Stimulated activated CD8-positive, alpha-beta memory T cell treated with anti-CD3 and anti-CD28 coated beads, Interleukin-4, amount 100 ng/mL, for 1 hour (primary cell): ENCODE measurements at places on chromosomes 6 and 20.

DNA sequence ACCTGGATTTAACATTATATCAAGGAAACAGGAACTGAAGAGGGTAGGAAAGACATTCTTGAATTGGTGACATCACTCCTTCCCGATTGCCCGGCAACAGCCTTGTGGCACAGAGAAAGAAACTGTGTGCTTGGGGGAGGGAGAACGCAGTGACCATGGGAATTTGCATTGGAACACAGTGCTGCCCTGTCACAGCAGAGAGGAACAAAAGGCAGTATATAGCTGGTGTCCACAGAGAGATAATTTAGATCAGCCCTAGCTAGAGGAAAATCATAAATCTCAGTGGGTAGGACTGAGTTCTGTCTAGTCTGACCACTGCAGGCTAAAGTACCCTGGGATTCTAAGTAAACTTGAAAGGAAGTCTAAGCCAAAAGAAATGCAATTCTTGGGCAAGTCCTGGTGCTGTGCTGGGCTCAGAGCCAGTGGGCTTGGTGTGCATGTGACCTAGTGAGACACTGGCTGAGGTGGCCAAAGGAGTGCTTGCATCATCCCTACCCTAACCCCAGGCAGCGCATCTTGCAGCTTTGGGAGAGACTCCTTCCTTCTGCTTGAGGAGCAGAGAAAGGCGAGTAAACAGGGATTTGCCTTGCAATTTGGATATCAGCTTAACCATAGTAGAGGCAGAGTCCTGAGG, 697.6 kb downstream of the HACE1 start:
- no peak for DNase-seq

DNA sequence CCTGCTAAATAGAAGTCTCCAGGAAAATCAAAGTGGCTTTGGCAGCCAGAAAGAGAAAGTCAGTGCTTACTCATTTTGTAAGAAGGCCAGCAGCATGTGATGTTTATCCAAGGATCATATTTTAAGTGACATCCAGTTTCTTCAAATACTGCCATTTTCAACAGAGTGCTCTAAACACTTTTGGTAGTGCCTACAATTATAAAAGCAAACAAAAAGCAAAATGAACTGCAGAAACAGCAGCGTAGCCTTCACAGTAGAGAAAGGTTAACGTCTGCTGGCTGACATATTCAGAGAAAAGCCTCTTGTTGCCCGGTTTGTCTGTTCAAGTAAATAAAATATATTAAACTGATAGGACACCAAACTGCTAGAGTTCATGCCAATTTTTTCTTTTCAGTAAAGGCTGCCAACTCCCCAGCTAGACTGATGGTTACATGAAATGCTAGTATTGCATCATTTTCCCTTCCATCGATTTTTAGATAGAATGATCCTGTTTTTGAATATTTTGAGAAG, 705.7 kb upstream of the SLC35B3 start:
- no peak for DNase-seq

DNA sequence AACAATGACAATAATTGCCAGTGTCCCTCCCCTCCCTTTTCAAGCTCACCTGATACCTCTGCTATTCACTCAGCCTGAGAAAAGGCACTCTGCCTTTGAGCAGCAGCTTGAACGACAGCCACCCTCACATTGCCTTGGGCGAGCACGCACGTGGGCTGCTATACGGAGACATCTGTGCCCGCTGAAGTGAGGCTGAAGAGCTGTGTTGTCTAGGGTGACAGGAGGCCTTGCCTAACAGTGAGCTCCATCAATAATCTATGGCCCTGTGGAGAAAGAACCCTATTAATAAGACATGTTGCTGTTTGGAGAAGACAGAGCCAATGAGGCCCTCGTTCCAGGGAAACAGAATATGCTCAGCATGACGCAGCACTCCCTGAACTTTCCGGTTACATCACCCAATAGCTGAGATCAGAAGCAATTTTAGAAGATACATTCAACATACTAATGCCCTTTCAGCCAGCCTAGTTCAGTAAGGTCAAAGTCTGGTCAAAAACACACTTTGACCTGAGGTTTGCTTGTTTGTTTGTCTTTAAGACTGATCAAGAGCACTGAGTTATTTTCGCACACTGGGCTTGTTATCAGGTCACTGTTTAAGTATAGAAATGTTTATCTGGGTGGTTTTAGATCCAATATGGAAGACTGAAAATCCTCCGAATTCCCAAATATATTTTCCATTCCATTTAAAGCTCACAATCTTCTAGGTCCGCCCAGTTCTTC, 30.6 kb downstream of the RBM24 start:
- no peak for DNase-seq

GRCh38 chr6:166826264-166826663, 130.1 kb downstream of the RNASET2 start:
- no peak for DNase-seq

DNA sequence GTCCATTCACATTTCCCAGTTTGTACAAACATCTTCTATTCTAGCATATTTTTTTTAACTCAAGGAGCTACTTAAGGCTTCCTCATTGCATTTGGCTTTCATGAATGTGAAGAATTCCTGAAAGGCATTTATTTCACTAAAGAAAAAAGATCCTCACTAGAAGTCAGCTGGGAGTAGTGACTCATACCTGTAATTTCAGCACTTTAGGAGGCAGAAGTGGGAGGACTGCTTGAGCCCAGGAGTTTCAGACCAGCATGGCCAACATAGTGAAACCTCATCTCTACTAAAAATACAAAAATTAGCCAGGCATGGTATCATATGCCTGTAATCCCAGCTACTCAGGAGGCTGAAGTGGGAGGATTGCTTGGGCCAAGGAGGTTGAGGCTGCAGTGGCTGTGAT, 30.9 kb upstream of the XRN2 start:
- DNase-seq: no peak

- no peak for DNase-seq
These were observed 264.9 kb downstream of the TBC1D7 start for GRCh38 chr6:13063300-13063918.

- no peak for DNase-seq
These were observed 217.6 kb upstream of the PDE10A start for GRCh38 chr6:165880686-165881085.

GRCh38 chr6:143575901-143576426, 64.4 kb upstream of the FUCA2 start:
- no peak for DNase-seq

- no peak for DNase-seq
These were observed 21.7 kb downstream of the SERPINB9 start for GRCh38 chr6:2881423-2881822.

DNA sequence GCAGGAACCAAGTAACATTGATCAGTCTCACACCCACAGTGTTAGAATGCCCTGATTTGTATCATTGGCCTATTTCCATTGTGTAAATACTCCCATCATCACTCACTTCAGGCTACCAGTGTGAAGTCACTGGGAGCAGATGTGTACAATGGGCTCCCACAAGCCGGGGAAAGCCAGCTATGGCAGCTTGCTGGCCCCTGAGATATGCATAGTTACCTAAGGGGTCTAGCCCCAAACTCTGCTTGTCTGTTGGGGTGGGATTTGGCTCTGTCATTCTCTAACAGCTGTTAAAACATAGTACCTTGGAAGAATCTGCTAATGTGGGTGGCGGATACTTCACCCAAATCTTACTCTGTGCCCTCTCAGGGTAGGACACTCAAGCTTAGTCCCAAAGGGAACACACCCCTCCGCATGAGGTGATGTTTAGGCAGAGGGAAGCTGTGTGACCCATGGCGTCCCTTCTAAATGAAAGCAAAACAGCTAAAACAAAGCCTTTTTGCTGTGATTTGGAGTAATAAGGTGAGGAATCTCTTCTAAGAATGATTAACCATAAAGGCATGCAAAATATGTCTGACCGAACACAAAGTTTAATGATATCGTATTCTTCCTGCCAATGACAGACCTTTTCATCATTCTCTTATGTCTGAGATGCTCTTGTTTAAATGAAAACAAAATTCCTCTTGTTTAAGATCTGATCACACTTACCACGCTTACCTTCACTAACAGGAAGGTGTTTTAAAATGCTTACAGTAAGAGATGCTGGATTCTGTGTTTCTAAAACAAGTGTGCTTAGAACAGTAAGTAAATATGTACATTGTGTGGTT, 45.9 kb upstream of the PXDC1 start:
- DNase-seq: no peak

DNA sequence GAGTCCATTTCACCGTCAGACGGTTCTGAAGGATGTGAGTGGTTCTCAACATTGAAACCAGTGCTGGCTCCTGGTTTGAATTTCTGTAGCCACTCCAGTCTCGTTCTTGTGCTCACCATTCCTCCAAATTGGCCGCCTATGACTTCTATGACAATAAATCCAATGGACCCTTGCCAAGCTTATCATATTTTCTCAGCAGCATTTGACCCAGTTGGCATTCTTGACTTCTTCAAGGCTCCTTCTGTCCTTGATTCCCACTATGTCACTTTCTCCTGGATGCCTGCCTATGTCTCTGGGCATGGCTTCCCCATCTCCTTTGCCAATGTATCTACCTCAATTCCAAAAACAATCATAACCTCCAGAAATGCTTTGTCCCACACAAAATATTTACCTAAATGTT, 756.0 kb upstream of the NRSN1 start:
- DNase-seq: no peak

GRCh38 chr20:52191132-52191915, at the start of gene ZFP64:
ZFP64 (minus strand) TSS chr20:52191779; CDS start chr20:52191636, 143 bp downstream.
- DNase-seq: peak; percentile 44

- DNase-seq: no peak
These were observed 114.8 kb upstream of the MARCKS start for GRCh38 chr6:113742342-113742741.

DNA sequence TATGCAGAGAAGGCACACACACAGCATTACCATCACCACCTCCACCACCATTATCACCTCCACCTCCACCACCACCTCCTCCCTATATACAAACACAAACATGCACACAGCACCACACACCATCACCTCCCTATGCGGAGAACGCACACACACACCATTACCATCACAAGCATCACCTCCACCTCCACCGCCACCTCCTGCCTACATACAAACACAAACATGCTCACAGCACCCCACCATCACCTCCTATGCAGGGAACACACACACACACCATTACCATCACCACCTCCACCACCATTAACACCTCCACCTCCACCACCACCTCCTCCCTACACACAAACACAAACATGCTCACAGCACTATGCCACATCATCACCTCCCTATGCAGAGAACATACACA, 236.5 kb upstream of the AFDN start:
- DNase-seq: no peak

GRCh38 chr6:94362061-94362864, 942.9 kb upstream of the EPHA7 start:
- DNase-seq: no peak

- DNase-seq: no peak
These were observed 66.5 kb upstream of the IER3 start for GRCh38 chr6:30810813-30811339.

GRCh38 chr6:722077-722524, 29.2 kb upstream of the EXOC2 start:
- peak; percentile 42 for DNase-seq

- DNase-seq: no peak
These were observed 72.6 kb upstream of the PAK5 start for GRCh38 chr20:9911519-9911918.

GRCh38 chr6:118324116-118324515, 224.0 kb upstream of the PLN start:
- no peak for DNase-seq

- no peak for DNase-seq
These were observed 62.6 kb upstream of the PMEPA1 start for GRCh38 chr20:57772349-57772964.

- DNase-seq: no peak
These were observed 29.0 kb downstream of the CTCFL start for GRCh38 chr20:57495978-57496377.

GRCh38 chr6:134590449-134590848, 272.5 kb upstream of the SGK1 start:
- no peak for DNase-seq

- no peak for DNase-seq
These were observed 5.6 kb upstream of the TFB1M start for GRCh38 chr6:155319902-155320301.

DNA sequence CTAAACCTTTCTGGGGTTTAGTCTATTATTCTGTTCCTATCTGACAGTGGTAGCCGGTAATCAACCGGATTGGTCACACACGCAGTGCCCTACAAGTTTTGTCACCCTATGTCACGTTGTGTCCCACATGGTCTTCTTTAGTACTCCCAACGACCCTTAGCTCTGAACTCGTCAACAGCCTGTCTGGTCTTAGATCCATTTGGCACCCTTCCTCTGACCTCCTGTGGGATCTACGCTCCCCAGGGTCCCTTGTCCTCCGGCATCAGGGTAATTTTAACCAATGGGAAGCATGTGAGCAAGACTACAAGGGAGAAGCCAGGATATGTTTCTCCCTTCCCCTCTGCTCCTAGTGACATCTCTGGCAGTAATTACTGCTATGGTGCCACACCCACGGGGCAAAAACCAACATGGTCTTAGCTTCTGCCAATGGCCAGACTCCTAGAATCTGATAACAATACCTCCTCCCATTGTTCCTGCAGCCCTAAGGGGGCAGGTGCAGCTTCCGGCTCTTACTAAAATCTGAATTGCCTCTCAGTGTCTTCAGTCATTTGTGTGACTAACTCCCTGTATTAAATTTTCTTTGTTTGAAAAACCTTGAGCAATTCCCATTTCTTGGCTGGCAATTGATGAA, 56.6 kb downstream of the MAFB start:
- no peak for DNase-seq

GRCh38 chr6:132133736-132134445, 182.7 kb upstream of the CCN2 start:
- DNase-seq: no peak

GRCh38 chr6:85966828-85967227, 324.1 kb upstream of the SYNCRIP start:
- DNase-seq: no peak

- DNase-seq: no peak
These were observed 18.4 kb downstream of the UBE3D start for GRCh38 chr6:83047065-83047754.

- no peak for DNase-seq
These were observed 47.5 kb downstream of the PHF3 start for GRCh38 chr6:63683071-63683603.

GRCh38 chr6:55562318-55562717, 16.7 kb downstream of the HMGCLL1 start:
- no peak for DNase-seq

DNA sequence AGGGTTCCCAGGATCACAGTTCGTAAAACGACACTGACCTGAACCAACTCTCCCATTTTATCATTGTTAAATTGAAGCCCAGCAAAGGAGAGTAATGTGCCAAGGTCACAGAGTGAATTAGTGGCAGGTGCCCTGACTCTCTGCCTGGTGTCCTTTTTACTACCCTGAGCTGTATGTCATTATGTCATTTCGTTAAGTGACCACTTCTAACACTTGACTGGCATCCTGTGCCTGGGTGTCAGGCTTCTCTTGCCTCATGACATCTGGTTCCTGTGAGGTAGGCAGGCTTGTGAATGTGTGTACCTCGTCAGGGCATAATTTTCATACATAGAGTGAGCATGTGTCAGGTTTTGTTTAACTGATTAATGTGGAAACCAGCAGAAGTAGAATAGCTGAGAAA, 48.6 kb downstream of the RALY start:
- no peak for DNase-seq

DNA sequence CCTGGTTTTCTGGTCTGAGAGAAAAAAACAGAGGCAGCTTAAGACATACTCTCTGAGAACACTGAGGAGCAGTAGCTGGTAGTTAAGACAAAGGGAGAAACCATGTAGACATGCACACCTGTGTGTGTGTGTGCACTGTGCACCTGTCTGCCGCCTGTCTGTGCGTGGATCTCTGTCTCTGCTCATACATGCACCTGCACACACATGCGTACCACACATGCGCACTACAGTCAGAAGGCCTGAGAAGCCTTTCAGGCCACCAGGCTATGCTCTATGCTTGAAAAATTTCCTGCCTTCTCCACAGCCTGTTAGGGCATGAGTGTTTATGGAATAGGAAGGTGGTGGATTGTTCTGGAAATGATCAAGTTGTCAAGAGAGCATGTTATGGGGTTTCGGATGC, 103.5 kb downstream of the CDH4 start:
- no peak for DNase-seq
